Lung (tissue), 17 donors: ENCODE measurements at places on chromosomes 4 and X.

DNA sequence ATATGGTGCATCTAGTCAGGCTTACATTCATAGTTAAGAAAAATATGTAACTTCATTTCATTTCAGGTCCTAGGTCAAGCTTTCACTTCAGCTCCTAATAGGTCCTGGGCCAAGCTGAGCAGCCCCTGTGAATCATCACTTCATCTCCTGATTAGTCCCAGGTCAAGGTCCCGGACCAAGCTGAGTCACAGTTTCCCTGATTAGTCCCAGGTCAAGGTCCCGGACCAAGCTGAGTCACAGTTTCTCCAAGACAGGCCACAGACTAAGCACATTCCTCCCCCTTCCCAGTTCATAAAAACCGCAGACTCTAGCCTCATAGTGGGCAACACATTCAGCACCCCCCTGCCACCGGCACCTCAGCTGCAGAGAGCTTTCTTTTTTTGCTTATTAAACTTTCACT lies 1331.8 kb downstream of the PCDH19 start:
- peaks cover 2% of the 10 kb centered on the region for H3K27me3 ChIP-seq
- no peak for DNase-seq
- H3K4me1 ChIP-seq, result no peaks in the 10 kb centered on the region
- H3K36me3 ChIP-seq, result no peaks in the 10 kb centered on the region

GRCh38 chrX:45001048-45001447 lies 128.1 kb downstream of the KDM6A start:
- H3K27ac ChIP-seq, result no peak overlapping the region
- H3K27me3 ChIP-seq, result no peaks in the 10 kb centered on the region
- H3K4me1 ChIP-seq, result peaks cover 8% of the 10 kb centered on the region
- no peak for DNase-seq
- no peak overlapping the region for H3K4me3 ChIP-seq

DNA sequence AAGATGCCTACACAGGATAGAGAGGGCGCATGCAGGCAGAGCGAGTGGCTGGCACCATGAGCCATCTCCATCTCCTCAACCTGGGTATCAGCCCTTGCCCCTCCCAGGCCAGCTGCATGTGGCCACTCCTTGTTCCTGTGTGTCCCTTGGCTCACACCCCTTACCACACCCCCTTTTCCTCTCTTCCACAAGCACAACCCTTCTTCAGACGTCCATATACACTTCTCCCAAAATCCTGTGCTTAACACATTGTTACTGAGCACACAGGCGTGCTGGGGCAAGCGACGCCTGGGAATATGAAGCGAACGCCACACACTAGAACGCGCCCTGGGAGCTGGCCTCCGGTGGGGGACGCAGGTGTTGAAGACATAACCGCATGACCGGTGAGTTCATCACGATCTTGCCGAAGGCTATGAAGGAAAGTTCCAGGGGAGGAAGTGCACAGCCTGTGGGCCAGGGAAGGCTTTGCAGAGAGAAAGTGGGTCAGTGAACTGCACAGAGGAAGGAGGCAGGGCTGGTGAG lies 19.1 kb upstream of the KIAA0232 start:
- no peaks in the 10 kb centered on the region for H3K36me3 ChIP-seq
- no peak for DNase-seq
- H3K27ac ChIP-seq, result no peak overlapping the region
- peaks cover 3% of the 10 kb centered on the region for H3K4me1 ChIP-seq
- no peak overlapping the region for H3K4me3 ChIP-seq

- H3K27me3 ChIP-seq, result no peaks in the 10 kb centered on the region
- DNase-seq, result no peak
- H3K36me3 ChIP-seq, result no peaks in the 10 kb centered on the region
- H3K4me1 ChIP-seq, result no peaks in the 10 kb centered on the region
Measured at GRCh38 chrX:140804292-140804691, 94.7 kb downstream of the LINC00632 start.

DNA sequence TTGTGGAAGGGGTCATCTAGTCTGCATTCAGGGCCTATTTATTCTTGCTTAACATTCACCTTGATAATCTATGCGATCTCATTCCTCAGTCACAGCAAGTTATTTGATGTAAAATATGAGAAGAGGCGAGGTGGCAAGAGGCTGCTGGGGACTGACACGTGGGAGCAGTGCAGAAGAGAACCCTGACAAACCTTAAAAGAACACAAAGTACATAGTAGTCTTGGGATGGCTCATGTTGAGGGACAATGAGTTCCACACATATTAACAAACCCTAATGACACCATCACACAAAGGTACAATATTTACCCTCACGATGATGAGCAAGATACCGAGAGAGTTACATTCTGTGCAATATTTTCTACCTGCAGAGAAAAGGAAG lies 57.5 kb downstream of the MAML3 start:
- no peaks in the 10 kb centered on the region for H3K36me3 ChIP-seq
- H3K27ac ChIP-seq, result peak overlapping the region; percentile 85
- no peak overlapping the region for H3K4me3 ChIP-seq
- DNase-seq, result no peak
- no peaks in the 10 kb centered on the region for H3K27me3 ChIP-seq

- no peaks in the 10 kb centered on the region for H3K36me3 ChIP-seq
- no peak overlapping the region for H3K4me3 ChIP-seq
- DNase-seq, result no peak
- H3K4me1 ChIP-seq, result no peaks in the 10 kb centered on the region
- no peak overlapping the region for H3K27ac ChIP-seq
Measured at GRCh38 chr4:31947101-31947500, 1226.9 kb downstream of the PCDH7 start.

DNA sequence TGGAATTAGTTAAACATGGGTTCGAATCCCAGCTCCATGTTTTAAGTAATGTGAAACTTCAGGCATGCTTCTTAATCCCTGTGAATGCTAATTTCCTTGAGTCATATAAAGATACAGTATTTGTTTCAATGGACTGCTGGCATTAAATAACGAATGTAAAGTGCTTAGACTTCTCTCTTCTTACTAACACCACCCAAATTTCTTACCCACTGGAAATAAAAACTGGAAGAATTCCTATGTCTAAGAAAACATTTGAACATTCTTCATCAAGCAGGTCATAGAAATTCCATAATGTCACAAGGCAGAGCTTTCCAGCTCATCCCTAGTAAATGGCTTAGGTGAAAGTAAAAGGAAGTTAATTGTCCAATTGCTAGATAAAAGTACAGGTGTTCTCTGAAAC lies 172.5 kb downstream of the ANK2 start:
- H3K36me3 ChIP-seq, result no peaks in the 10 kb centered on the region
- H3K4me3 ChIP-seq, result no peak overlapping the region
- no peaks in the 10 kb centered on the region for H3K4me1 ChIP-seq
- H3K27me3 ChIP-seq, result no peaks in the 10 kb centered on the region
- no peak overlapping the region for H3K27ac ChIP-seq

- H3K36me3 ChIP-seq, result no peaks in the 10 kb centered on the region
- peaks cover 4% of the 10 kb centered on the region for H3K27me3 ChIP-seq
- no peak overlapping the region for H3K4me3 ChIP-seq
- DNase-seq, result no peak
- H3K4me1 ChIP-seq, result no peaks in the 10 kb centered on the region
- no peak overlapping the region for H3K27ac ChIP-seq
Measured at GRCh38 chrX:39137363-39137954, 336.2 kb downstream of the MID1IP1 start.

DNA sequence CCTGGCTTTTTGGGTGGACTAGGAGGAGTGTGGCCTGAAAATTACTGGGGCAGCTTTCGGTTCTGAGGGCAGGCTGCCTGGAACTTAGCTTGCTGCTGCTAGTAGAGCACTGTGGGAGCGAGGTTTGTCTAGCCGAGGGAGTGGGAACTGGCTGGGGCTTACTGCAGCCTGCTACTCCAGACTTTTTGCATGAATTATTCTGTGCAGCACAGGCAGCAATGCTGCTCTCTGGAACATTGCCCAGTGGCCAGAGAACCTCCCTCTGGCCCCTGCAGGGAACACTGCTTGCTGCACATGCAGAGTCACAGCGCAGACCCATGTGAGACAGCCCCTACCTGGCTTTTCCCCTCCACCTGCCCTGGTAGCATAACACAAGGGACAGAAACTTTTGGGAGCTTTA lies 263.9 kb upstream of the SLITRK2 start:
- no peak for DNase-seq
- no peaks in the 10 kb centered on the region for H3K4me1 ChIP-seq
- H3K36me3 ChIP-seq, result no peaks in the 10 kb centered on the region
- no peak overlapping the region for H3K4me3 ChIP-seq

GRCh38 chr4:39559626-39560025 lies 32.4 kb upstream of the UGDH start:
- peaks cover 1% of the 10 kb centered on the region for H3K36me3 ChIP-seq
- no peak for DNase-seq
- H3K27me3 ChIP-seq, result no peaks in the 10 kb centered on the region
- no peaks in the 10 kb centered on the region for H3K4me1 ChIP-seq

- no peaks in the 10 kb centered on the region for H3K27me3 ChIP-seq
- H3K36me3 ChIP-seq, result no peaks in the 10 kb centered on the region
- H3K4me3 ChIP-seq, result no peak overlapping the region
- no peak overlapping the region for H3K27ac ChIP-seq
Measured at GRCh38 chr4:118346495-118346894, 6.3 kb downstream of the PRSS12 start.

DNA sequence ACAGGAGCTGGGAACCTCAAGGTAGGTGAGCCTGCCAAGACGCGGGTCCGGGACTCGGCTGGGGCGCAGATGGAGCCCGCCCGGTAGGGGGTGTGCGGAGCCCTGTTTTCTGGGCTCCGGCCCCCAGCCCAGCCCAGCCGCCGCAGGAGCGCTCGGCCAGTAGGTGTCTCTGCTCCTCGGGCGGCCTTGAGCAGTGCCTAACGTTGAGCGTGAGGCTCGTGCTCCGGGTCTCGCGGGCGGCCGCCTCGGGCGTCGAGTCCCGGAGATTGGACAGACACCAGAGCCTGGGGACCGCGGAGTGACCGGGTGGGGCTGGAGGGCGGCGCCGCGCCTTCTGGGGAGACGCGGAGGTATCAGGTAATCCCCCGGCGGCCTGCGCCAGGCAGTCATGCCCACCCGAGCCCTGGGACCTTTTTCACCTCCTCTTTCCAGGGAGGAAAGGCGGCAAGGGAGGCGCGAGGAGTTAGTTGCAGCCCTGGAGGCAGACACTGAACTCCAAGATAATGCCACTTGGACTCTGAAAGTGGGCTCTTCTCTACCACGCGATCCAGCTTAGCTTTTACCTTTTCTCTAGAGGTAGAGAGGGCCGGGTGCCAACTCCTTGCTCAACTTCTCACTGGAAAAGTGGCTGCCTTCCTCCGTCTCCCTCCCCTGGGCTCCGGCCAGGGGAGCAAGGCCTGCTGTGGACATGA lies 14.5 kb upstream of the FGG start:
- H3K27me3 ChIP-seq, result peaks cover 49% of the 10 kb centered on the region
- no peaks in the 10 kb centered on the region for H3K4me1 ChIP-seq
- H3K4me3 ChIP-seq, result no peak overlapping the region
- H3K36me3 ChIP-seq, result no peaks in the 10 kb centered on the region

- no peak for DNase-seq
- no peaks in the 10 kb centered on the region for H3K4me1 ChIP-seq
- H3K36me3 ChIP-seq, result no peaks in the 10 kb centered on the region
- no peak overlapping the region for H3K4me3 ChIP-seq
Measured at GRCh38 chrX:111411557-111411956, 435 bp downstream of the DCX start.

GRCh38 chr4:101527188-101527587 lies 179.9 kb upstream of the PPP3CA start:
- H3K4me1 ChIP-seq, result no peaks in the 10 kb centered on the region
- no peaks in the 10 kb centered on the region for H3K36me3 ChIP-seq
- H3K27ac ChIP-seq, result no peak overlapping the region
- H3K27me3 ChIP-seq, result no peaks in the 10 kb centered on the region

DNA sequence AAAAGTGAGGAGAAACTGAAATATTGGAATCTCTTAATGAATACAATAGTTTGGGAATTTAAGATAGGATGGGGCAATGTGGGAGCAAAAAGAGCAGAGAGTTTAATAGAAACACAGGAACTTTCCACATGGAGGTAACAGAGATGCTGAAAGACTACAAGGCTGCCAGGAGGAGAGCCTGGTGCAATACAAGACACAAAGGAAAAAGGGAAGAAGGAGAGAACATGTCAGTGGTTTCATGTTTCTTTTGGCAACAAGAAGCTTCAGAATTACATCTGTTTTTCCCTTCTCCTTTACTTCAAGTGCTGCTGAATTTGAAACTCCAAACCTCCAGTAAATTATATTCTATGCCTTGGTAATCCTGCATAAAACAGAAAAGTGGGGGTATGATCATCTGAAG lies 474.3 kb downstream of the FAT4 start:
- DNase-seq, result no peak
- H3K4me3 ChIP-seq, result no peak overlapping the region
- H3K27me3 ChIP-seq, result no peaks in the 10 kb centered on the region
- H3K4me1 ChIP-seq, result no peaks in the 10 kb centered on the region
- no peaks in the 10 kb centered on the region for H3K36me3 ChIP-seq
- H3K27ac ChIP-seq, result no peak overlapping the region

DNA sequence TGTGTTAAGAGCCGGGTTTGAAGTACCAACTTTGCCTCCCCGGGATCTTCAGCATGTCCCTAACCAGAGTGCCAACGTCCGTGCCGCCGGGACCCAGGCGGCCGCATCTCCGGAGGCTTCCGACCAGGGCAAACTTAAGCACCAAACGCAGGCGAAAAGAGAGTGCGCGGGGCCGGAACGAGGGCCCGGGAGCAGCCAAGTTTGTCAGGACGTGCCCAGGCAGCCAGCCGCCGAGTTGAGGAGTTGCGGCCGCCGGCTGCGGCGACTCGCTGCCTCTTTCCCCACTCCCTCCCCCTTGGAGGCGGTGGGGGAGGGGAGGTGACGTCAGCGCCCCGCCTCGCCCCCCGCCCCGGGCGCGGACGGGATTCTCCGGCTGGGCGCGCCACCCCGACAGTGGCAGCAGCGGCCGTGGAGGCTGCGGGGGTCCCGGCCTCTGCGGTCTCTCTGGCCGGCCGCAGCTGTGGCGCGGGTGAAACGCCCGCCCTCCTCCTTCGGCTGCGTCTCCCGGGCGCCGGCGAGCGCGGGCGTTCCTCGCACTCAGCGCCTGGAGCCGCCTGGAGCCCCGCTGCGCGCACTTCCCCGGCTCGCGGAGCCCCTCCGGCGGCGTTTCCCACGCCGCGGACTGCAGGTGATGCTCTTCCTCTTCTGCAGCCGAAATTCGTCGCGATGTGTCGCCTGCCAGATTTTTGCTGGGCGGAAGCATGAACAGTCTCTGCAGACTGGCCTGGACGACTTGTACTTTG lies 2.9 kb upstream of the FAT1 start:
- no peaks in the 10 kb centered on the region for H3K36me3 ChIP-seq
- H3K27me3 ChIP-seq, result no peaks in the 10 kb centered on the region
- peak overlapping the region; percentile 64 for H3K4me3 ChIP-seq
- H3K4me1 ChIP-seq, result peaks cover 14% of the 10 kb centered on the region
- H3K27ac ChIP-seq, result peak overlapping the region; percentile 82

GRCh38 chr4:92551616-92552015 lies 247.8 kb downstream of the GRID2 start:
- H3K4me1 ChIP-seq, result no peaks in the 10 kb centered on the region
- no peaks in the 10 kb centered on the region for H3K27me3 ChIP-seq
- H3K4me3 ChIP-seq, result no peak overlapping the region
- no peak overlapping the region for H3K27ac ChIP-seq
- no peaks in the 10 kb centered on the region for H3K36me3 ChIP-seq

- H3K4me1 ChIP-seq, result no peaks in the 10 kb centered on the region
- H3K36me3 ChIP-seq, result no peaks in the 10 kb centered on the region
- DNase-seq, result no peak
- no peak overlapping the region for H3K4me3 ChIP-seq
- no peak overlapping the region for H3K27ac ChIP-seq
Measured at GRCh38 chr4:182179751-182180150, 63.5 kb upstream of the TENM3 start.
